SJCRH30 (cell line): ENCODE measurements at places on chromosomes 5 and 9. TPM values are rescaled to one million over a fixed set of nuclear protein-coding genes. Genes with fewer than 3 reads are reported as not detected.

RAB3C gene
- not detected in 2 replicates for total RNA-seq

ANKRD18B gene
- 13.3 and 23.4 TPM in 2 replicates for total RNA-seq

NPR3 gene
- total RNA-seq = 0.23 and 0.24 TPM in 2 replicates

NIPAL4 gene
- total RNA-seq = not detected in 2 replicates

JAKMIP2 gene
- 83.8 and 88.6 TPM in 2 replicates for total RNA-seq

DBH gene
- total RNA-seq = 2.2 and 2.5 TPM in 2 replicates

SOHLH1 gene
- 2.1 and 2.4 TPM in 2 replicates for total RNA-seq

IL9 gene
- total RNA-seq = not detected in 2 replicates
